Renal cortical epithelial cell (primary cell): ENCODE measurements at places on chromosomes 3 and 15. TPM values are rescaled to one million over a fixed set of nuclear protein-coding genes. Genes with fewer than 3 reads are reported as not detected.

DNA sequence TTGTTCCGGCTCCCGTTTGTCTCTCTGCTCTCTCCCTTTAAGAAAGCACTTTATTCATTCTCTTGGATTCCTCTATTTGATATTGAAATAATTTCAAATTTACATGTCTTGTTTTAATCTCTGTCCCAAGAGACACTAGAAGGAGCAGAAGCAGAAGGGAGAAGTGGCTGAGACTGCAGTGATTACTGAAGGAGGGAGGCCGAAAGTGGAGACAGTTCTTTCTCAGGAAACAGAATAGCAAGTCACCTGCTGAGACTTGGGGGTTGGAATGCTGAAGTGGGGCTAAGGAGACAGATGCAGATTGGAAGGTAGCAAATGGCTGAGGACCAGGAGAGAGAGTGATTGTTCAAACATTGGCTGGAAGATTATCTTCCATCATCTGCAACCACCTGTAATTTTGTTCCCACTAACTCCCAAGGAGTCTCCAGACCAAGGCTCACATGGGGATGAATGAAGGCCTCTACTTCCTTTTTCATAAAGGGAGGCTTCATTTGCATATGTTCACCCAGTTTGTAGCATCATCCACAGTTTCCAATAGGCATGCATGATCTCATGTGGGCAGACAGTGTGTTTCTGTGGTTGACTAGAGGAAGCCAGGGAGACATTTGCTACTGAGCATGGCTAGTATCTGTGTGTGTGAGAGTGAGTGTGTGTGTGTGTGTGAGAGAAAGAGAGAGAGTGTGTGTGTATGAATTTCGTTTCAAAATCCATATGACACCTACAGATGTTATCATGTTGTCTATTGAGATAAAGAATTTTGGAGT lies 24.0 kb downstream of the LTF start:
- no peak for DNase-seq

DNA sequence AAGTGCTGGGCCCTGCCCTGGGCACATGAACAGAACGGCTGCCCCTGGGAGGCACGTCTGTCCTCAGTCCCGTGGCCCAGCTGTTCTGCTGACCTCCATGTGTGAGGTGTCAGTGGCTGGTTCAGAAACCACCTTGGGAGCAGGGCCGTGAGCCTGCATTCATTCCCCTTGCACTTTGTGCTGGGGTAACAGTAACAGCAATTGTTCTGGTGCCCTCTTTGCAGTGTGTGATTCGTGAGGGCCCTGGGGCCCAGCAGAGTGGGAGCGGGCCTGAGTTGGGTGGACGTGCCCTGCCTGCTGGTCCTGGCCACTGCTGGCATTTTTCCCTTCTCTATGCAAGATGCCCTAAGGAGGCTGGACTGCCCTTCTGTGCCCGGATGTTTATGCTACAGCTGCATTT lies 50.4 kb upstream of the MYZAP start:
- DNase-seq, result peak; percentile 33

ILDR1 gene
- total RNA-seq, result 2.7 and 2.8 TPM in 2 replicates

TGM5 gene
- 0.25 and 0.35 TPM in 2 replicates for total RNA-seq

PLSCR2 gene
- 1.4 TPM in 1 of 2 replicates, not detected in the other for total RNA-seq

ARMC8 gene
- 57.0 and 86.4 TPM in 2 replicates for total RNA-seq

- no peak for DNase-seq
These were observed 180.0 kb downstream of the MAGI1 start for GRCh38 chr3:65858749-65859148.

DNA sequence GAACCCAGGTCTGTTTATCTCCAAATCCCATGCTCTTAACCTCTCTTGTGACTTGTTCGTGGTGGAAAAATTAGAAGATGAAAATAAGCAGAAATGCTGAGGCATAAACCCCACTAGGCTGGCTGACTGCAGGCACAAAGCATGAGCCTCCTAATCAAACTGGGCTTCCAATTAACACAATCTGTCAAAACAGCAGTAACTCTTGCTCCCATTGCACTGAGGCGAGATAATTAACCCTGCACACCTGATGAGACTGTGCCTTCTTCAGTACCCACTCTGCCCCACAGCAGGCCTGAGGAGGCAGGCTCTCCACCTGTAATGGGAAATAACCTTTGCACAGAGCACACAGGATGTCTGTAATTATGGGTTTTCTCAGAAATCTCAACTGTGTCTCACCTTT lies 284.4 kb upstream of the WNT5A start:
- no peak for DNase-seq

PPP1R14D gene
- total RNA-seq, result not detected in 2 replicates

DNA sequence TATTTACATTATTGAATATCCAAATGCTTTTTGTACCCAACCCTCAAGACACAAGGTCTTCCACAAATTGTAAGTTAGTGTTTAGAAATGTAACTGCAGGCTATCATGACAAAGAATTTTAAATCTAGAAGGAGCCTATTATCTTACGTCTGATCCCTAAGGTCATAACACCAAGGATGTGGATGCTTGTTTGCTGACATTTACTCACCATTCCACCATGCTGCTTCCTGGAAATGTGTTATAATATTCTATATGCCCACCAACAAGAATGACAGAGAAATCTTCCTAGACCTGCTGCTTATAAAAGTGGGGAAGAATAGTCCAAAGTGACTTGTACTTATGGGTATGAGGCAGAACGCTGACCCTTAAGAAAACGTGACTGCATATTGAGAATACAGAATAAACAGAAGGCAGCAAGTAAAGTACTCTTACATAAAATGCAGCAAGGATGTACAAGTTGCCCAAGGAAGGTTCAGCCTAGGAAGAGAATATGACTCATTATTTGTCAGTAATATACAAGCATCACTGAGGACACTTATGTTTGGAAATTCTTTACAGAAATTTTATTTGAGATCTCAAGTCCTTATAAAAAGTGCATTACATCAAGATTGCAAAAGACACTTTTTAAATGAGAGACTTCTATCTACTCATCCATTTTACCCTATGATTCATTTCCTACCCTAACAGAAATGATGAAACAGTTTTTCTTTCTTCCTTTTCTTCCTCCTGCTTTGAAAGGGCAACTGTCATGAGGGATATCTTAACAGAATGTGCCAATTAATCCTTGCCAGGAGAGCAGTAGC lies 59.6 kb downstream of the ESYT3 start:
- peak; percentile 64 for DNase-seq

GRCh38 chr3:9071936-9072666 lies 108.8 kb upstream of the RAD18 start:
- DNase-seq, result no peak

SLC24A5 gene
- total RNA-seq, result not detected in 2 replicates

DNA sequence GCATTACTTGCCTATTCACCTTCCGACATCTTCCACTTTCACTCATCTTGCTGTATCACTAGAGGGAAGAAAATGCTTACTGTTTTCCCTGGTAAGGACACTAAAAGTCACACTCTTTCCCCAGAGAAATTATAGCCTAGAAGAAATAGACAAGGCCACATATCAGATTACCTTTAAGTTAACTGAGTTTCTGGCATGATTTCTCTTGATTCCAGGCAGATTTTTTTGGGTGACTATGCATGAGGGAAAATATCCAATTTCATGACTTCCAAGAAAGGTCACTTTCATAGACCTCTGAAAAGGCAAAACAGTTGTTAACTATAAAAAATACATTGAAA lies 30.3 kb downstream of the TCF12 start:
- no peak for DNase-seq

PROS1 gene
- total RNA-seq, result 23.3 and 60.3 TPM in 2 replicates

- DNase-seq, result peak; percentile 7
These were observed 38.0 kb upstream of the DPH6 start for GRCh38 chr15:35583863-35584528.

GRCh38 chr15:52804526-52805081 lies 14.5 kb upstream of the ONECUT1 start:
- DNase-seq, result no peak

CAMKV gene
- under 0.01 TPM in 1 of 2 replicates, not detected in the other for total RNA-seq

DNA sequence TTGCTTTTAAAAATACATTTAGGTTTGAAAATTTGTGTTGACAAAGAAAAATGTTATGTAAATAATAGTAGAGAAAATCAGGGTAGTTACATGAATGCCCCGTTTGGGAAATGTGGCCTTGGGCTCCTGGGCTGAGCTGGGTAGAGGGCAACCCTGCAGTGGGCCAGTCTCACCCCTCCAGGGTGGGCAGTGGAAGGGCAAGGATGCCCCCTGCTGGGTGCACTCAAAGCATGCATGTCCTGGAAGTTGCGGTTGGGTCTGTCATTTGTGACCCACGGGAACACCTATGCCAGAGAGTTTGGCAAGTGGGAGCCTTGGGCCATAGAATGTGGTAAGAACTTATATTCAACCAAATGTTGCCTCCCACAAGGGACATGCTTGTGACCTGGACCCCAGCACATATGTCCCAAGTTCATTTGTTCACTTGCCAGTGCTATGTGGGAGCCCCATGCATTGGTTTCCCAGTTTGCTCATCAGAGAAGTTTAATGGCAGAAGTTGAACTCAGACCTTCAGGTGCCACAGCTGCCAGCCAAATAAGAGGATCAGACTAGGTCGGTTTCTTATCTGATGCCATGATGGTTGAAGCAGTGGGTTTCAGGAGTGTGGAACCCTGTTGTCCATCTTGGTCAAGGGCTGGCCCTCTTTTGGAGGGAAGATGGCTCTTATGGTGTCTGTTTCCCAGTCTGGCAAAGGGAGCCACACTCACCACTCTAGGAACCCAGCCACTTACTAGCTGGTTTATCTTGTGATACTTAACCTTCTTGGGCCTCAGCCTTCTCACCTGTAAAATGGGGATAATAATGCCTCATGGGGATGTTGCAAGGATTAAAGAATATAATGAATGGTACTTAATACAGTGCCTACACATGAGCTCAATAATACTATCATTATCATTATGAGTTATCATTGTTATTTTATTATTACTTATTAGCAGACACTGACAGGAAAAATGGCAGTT lies 2.5 kb upstream of the PLCB2 start:
- DNase-seq, result peak; percentile 27

DNA sequence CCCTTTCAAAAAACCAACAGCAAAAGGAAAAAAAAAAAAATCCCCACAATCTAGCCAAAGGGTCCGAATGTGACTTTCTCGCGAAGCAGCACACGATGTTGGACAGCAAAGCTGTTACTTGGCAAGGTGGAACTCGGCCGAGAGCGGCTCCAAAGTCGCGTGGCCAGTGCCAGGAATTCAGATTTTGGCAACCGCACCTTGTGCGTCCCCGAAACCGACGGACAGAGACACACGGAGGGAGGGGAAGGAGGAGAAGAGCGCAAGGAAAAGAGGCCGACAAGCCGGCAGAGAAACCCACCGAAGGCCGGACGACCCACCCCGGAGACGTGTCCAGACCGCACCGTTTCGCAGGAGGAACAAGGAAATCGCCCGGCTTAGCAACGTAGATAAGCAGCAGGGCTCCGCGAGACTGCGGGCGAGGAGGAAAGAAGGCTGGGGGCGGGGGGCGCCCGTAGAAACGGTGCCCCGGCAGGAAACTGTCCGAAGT lies 517.3 kb downstream of the MECOM start:
- DNase-seq, result no peak

DNA sequence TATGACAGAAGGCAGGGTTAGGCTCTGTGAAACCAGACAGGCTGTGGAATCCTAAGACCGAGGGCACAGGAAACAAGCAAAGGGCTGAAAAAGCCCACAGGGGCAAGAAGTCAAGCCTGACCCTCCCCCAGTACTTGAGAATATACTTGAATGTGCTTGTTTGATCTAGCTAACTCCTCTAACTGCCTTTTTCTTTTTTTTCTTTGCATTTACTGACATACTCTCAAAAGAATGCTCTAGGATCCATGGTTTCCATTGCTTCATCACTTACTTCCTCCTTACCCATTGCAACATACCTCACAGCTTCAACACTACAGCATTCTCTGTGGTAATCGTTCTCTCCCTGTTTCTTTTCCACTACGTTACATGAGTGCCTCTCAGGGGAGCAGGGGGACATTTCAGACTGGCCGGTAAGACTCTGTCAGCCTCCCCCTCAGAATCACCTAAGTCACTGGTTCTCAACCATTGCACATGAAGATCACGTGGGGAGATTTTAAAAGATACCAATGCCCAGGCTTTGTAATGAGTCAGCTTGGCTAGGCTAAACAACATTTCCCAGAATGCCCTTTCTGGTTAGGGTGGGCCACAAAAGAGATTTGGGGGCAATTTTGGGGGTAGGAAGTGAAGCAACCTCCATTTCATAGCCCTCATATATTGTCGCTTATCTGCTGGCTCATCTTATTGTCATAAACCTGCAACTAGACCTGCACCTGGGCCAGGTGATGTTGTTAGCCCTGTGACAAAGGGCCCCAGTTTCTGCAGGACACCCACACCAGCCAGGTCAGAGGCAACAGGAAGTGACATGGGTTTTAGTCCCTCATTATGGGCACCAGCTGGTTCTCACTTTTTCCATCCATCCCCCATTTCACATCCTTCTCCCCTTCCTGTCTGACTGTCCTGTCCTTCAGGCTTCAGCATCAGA lies 24.6 kb upstream of the RSL24D1 start:
- DNase-seq, result peak; percentile 98

DNA sequence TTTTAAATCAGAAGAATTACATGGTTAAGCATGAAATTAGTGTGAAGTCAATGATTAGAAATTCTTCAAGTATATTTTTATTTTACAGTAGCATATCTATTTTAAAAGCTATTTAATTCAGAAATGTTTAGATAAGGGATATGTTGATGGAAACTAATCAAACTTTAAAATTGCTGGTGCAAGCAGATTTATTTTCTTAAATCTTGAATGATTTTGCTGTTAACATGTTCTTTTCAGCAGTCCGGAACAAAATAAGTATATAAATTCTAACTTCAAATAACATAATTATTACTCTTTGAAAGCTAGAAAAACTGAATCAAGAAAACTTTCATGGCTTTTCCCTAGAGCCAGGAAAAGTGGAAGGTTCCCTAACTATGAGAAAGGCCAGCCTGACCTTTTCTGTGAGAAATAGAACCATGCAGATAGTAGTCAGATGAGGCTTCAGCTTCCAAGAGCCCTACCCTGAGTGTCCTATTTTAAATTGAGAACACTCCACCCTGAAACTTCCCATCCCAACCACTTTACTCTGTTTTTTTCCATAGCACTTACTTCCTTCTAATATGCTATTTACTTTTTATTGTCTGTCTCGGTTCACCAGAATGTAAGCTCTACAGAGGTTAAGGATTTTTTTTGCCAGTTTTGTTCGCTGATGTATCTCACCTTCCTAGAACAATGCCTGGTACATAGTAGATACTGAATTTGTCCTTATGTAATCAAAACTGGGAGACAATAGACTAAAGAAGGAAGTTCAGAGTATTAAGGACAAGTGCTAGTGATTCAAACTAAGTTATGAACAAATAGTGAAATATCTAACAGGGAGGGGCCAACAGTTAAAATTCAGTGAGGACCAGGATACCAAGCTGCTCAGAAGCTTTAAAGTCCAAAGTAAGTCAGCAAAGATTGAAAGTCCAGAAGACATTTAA lies 66.8 kb downstream of the CD200R1L start:
- DNase-seq, result no peak
